ENCODE measurements at places on chromosomes 16 and 17.

DNA sequence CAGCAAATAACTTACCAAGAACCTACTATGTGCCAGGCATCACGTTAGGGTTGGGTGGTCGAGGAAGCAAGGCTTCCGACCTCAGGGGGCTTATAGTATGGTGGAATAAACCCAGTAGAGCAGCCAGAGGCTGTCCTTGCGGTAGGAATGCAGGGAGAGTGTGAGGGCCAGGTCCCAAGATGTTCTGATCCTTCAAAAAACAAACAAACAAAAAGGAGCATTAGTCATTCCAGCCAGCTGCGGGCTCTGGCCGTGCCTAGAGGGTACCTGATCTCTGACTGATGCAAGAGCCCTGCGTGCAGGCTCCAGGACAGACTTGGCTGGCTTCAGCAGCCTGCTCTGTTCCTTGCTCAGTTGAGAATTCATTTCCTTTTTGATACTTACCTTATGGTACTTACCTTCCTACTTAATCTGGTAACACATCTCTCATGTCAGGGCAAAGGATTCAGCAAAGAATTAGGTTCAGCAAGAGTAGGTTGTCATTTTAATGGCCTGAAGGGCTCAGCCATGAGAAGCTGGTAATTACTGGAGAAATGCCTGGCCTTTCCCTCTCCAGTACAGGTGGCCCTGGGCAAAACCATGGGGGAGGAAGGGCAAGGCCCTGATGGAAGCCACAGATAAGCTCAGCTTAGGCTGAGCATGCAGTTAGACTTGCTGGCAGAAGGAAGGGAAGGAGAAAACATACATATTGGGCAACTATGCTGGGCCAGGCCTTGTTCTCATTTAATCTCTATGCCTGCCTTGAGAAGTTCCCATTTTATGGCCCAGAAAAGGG, 18.4 kb downstream of the CYB5D2 start:
- no peak for DNase-seq

- DNase-seq = no peak
Measured at GRCh38 chr17:49549691-49550678, 25.7 kb upstream of the NXPH3 start.

GRCh38 chr17:79105937-79106336, 31.3 kb downstream of the ENGASE start:
- no peak for DNase-seq

- DNase-seq = no peak
Measured at GRCh38 chr17:78805301-78805700, 23.2 kb upstream of the CYTH1 start.

DNA sequence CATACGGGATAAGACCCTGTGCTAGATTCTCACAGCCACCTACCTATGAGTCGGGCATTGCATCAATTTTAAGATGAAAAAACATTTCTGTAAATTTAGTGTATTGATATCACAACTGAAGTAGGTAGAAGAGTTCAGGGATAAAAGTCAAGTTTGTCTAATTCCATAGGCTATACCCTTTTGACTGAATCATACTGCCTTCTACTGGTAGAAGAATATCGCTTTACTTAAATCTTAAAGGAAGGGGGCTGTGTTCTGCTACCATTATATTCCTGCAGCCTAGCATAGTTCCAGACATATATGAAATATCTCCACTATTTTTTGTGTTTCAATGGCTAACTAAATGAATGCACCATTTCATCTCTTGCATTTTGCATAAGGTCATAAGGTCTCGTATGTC, 1128.6 kb downstream of the CDH8 start:
- DNase-seq = no peak

- no peak for DNase-seq
Measured at GRCh38 chr16:24188751-24189318, 67.3 kb upstream of the CACNG3 start.

DNA sequence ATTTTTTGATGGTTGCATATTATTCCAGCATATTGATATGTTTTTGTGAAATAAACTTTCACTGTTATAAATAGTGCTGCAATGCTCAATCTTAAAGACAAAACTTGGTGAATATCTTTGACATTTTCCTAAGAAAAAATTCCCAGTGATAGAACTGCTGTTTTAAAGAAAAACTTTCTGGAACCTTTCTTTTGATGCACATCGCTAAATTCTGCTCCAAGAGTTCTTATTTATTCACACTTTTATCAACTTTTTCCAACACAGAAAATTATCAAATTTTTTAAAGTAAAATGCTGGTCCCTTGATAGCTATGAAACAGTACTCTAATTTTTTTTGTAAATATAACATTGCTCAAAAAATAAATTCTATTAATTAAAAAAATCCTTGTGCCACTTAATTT, 196.6 kb downstream of the HS3ST3A1 start:
- no peak for DNase-seq

- no peak for DNase-seq
Measured at GRCh38 chr16:81142864-81143263, 46.7 kb upstream of the GCSH start.

- peak; percentile 91 for DNase-seq
Measured at GRCh38 chr17:81821603-81822311, 11.3 kb downstream of the MCRIP1 start.

- DNase-seq = no peak
Measured at GRCh38 chr17:45338023-45338781, 21.4 kb upstream of the MAP3K14 start.

DNA sequence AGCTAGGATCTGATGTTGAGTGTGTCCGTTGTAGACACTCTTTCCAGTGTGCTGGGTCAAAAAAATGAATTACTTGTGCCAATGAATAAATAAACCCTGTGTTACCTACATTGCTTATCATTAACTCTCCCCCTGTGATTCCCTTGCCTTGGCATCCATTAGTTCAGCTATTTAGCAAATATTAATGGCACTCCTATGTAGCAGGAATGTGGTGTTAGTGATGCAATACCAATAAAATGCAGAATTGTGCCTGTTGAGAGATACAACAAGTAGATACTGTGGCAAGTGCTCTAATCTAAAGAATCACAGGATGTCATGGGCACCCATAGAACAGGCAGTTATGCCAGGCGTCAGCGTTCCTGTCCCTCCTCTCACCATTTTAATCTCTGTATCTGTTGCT, 343.2 kb downstream of the PMP22 start:
- no peak for DNase-seq

DNA sequence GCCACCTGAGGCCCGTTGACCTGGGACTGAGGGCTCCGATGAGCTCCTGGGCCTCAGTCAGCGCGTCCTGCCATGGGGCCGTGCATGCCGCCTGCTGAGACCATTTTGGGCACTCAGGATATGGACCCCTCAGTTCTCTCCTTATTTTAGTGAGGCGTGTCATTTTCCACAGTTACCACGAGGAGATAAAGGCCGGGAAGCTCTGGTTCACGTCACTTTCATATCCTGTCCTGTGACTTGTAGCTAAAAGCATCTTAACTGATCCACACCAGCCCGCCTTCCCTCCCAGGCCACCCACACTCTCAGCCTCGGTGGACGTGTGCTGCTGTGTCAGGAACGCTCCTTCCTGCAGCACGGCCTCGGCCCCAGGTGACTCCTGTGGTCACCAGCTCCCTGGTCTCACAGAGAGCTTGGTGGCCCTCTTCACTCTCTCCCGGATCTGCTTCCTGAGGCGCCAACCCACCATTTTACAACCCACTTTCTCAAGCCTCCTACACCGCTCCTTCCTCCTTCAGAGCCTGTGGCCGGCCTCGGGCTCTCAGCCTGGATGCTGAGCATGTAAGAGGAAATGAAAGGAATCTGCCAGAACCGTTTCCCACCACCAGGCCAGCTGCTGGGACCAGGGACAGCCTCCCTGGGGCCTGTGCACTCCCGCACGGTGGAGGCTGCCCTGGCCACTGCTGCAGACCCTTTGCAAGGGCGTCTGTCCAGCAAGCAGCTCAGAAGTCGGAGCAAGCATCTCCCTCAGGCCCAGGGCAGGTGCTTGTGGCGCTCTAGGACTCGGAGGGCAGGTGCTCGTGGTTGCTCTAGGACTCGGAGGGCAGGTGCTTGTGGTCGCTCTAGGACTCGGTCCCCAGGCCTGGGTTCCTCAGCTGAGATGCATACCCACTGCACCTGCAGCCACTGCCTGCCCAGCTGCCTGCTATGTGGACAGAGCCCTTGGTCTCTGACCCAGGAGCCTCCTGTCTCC, 23.9 kb upstream of the FASN start:
- DNase-seq = no peak

- DNase-seq = peak; percentile 75
Measured at GRCh38 chr17:75877752-75878173, 618 bp downstream of the TRIM47 start.

- DNase-seq = no peak
Measured at GRCh38 chr16:49675413-49675812, 180.5 kb downstream of the ZNF423 start.

GRCh38 chr17:35931794-35932425, 1.3 kb upstream of the RDM1 start:
- no peak for DNase-seq

GRCh38 chr16:51523400-51523799, 372.3 kb upstream of the SALL1 start:
- no peak for DNase-seq

GRCh38 chr17:2222901-2223616, 80.5 kb downstream of the SMG6 start:
- no peak for DNase-seq

DNA sequence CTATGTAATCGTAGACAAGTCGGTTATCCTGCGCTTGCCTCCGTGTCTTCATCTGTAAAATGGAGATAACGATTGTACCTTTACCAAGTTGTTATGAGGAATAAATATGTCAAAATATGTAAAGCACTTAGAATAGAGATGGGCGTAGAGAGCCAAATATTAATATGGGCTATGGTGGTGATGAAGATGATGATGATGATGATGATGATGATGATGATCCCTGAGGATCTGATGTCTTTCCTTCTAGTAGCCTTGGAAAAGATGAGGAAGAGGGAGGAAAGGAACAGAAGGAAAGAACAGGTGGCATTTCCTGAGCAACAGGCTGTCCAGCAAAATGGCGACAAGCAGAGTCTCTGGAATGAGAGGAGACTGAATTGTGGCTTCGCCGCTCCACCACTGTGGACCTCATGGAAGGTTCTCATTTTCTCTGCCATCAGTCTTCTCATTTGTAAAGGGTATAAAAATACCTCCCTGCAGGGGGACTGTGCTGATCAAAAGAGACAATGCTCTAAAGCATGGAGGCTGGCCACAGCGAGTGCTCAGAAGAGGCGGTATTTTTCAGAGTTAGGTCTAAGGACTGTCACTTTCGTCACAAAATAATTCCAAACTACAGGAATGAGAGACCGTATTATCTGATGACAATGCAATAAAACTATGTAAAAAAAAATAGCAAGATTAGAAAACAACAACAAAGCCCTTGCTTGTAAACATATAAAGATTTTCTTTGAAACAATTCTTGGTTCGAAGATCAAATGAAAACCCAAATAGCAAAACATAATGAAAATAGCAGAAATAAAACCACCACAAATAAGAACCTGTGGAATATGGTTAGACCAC, 17.2 kb upstream of the RCVRN start:
- DNase-seq = no peak

GRCh38 chr16:17691106-17691898, 220.5 kb upstream of the XYLT1 start:
- no peak for DNase-seq

DNA sequence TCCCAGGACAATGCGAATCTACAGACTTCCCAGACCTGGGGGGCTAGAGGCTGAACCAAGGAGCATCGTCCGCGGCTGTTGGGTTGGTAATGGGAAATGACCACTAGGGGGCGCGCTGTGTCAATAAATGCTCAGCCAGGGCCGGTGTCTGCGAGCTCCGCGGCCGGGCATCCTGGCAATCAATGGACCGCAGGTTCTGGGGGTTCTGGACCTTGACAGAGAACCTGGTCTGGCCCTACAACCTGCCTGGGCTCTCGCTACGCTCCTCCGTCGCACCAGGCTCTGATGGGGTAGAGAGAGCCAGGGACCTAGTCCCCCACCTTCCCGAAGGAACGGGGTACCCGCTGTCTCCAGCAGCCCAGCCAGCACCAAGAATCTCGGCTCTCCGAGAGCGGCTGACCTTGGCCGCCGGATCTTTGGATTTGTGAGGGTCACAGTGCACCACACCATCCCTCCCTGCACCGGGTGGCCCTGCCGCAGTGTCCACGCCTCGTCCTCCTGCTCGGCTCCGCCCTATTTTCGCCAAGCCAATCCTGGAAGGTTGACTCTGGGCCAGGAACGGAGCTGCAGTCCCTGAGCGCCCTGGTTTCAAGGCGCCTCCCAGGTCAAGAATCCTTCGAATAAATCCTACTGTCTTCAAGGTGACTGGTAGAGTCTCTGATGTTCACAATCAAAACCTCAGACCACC, 20.4 kb upstream of the BEAN1 start:
- peak; percentile 68 for DNase-seq

DNA sequence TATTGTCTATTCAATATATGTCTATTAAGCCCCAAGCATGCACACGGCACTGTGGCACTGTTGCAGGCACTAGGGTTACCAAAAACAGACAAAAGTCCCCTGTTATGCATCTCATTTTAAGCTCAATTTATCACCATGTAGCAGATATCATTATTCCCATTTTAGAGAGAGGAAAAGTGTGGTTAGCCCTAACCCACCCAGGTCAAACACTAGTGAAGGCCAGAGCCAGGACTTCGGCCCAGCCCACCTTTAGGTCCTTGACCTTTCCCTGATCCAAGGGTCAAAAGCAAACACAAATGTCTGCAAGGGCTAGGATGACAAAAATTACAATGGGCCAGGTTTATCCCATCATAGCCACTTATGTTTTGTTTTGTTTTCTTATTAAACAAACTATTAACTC, 130.3 kb upstream of the NUDT7 start:
- no peak for DNase-seq

DNA sequence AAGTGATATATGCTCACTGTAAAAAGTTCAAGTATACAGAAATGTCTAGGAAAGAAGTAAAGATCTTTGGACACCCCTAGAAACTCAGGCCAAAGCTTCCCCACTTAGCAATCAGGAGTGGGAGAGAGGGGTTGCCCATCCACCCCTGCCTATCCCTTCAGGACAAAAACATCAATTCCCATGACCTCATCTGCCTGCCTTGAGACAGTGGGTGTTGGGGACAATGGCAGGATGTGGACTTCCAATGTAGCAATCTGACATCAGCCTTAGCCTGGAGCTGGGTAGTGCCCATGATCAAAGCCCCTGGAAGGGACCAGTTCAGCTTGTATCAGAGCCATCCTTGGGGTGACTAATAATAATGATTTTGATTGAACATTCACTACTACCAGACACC, 18.1 kb downstream of the ITPRIPL2 start:
- no peak for DNase-seq

- peak; percentile 24 for DNase-seq
Measured at GRCh38 chr16:46974352-46974751, 878 bp upstream of the DNAJA2 start.

DNA sequence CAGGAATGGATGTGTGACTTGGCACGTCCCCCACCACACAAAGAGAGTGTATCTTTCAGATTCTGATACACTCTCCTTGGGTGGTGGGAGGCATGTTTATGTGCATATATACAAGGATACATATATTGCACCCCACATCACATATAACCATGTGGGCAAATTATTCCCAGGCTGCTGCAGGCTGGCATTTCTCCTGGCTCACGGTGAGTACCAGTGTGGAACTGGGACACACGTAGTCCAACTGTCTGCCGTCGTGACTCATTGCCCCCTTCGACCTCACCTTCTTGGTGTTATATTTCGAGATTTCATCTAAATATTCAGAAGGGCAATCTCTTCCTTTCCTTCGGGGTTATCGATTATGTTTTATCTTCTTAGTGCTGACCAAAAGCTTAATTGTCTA, 24.4 kb downstream of the ARHGAP44 start:
- no peak for DNase-seq

All from large intestine (tissue), 12 donors.